ENCODE measurements at places on chromosomes 7 and 10. TPM values are rescaled to one million over a fixed set of nuclear protein-coding genes. Genes with fewer than 3 reads are reported as not detected.

GRCh38 chr7:115782696-115783490 is 247.7 kb downstream of the TFEC start:
- DNase-seq = peak; percentile 45

- DNase-seq = no peak
Measured at GRCh38 chr10:73167458-73167782, 388 bp downstream of the ECD start.

DNA sequence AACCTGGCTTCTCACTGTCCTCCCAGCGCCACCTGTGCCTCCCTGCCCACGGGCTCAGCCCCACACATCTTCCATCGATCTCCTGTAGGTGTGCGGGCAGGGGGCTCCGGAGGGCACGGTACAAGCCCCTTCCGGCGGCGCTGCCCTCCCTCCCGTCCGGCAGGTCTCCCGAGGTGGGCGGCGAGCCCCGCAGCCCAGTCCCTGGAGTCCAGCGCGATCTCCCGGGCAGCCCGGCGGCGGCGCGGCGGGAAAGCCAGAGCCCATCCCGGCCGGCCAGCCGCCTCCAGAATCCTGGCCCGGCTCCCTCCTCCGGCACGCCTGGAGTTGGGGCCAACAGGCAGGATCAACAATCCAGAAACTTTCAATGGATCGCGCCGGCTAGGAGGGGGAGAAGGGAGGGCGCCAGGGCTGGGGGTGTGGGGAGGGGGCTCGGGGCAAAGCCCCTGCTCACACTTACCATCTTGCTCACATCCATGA is 100.1 kb downstream of the HIP1 start:
- peak; percentile 63 for DNase-seq

DNA sequence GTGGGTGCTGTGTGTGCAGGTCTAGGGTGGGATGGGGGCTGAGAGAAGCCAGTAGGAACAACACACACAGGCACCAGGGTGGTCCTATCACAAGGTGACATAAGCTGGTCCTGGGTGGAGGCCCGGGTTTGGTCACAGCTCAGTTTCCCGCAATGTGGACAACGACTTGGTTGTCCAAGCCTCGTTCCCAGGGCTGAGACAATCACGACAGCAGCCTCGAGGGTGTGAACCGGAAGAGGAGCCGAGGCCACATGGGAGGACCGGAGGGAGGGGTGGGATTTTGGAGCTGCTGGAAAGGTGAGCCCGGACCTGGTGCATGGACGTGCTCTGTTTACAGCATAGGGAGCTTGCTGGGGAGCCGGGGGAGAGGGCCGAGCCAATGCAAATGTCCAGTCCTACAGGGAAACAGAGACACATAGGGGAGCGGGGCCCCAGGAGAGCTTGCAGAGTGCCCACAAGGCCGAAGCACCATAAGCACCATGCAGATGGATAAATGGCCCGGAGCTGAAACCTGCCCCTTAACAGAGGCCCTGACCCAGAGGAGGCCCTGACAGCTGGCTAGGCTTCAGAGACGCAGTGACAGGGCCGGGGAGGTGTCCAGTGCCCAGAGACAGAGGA is 92.8 kb downstream of the PRKAG2 start:
- no peak for DNase-seq

DNA sequence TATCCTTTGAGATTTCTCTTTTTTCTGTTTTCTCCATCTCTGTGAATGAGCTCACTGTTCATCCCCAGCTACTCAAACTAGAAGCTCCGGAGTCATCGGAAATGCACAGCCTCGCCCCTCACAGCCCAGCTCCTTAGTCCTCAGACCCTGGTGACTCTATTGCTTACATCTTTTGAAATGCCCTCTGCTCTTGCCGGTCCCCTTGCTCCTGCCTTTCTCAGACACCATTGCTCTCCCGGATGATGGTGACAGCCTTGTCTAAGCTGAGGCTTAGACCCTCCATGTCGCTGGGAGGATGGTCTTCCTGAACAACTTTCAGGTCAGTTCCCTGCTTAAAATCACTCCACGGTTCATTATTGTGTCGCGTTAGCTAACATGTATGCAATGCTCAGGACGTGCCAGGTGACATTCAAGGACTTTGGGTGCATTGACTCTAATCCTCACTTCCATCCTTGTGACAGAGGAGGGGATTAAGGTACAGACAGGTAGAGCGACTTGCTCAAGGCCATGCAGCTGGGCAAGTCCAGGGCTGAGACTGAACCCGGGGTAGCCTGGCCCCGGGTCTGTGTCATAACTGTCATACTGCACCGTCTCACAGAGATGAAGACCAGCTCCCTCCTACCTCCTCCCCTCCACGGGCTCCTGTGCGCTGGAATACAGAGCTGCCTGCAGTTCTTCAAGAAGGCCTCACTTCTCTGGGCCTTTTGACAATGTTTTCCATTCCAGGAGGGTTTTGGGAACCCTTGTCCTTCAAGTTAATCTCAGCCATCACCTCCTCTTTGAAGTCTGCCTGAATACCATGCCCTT is 4.3 kb upstream of the UCMA start:
- no peak for DNase-seq

DNA sequence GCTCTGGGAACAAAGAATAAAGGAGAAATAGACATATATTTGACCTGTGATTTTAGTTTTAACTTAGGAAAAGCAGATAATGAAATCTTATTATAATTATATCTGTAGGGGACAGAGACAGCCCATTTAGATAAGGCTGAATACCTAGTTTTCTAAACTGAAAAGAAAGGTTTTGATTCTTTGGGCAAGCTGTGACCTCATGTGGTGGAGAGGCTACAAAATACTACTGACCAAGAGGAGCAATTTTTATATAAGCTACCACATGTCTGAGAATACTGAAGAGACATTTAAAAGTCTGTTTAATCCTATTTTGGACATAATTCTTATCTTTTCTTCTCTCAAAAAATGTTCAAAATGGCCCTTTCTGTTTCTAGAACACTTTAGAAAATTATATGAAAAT is 271.0 kb downstream of the MTERF1 start:
- peak; percentile 13 for DNase-seq

The MCM10 gene
- total RNA-seq = 0.05 TPM

The LRRC18 gene
- not detected for total RNA-seq

The PILRA gene
- total RNA-seq = 0.51 TPM

The FEZF1 gene
- total RNA-seq = not detected

The RELN gene
- 0.05 TPM for total RNA-seq

The PGAM1 gene
- total RNA-seq = 464 TPM
